ENCODE measurements at places on chromosomes 4 and X.

GRCh38 chr4:140059159-140059558 is 94.8 kb downstream of the MAML3 start:
- no peak for DNase-seq

DNA sequence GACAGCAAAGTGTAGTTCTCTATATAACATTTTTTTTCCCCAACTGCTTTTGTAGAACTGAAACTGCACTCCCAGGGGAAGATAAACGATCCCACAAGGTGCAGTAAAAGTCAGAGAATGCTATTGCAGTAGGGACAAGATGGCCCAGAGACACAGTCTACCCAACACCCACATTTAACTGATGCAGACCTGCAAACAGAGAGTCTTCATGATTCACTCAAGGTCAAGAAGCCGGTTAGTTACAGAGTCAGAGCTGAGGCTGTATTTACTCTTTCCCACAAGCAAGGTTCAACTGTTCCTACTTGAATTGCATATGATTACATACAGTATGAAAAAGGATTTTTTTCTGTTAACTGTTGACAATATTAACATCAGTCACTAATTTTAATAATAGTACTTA is 654.6 kb downstream of the IL1RAPL1 start:
- DNase-seq = no peak

GRCh38 chrX:15761564-15762191 is 23.6 kb downstream of the CA5B start:
- no peak for DNase-seq

DNA sequence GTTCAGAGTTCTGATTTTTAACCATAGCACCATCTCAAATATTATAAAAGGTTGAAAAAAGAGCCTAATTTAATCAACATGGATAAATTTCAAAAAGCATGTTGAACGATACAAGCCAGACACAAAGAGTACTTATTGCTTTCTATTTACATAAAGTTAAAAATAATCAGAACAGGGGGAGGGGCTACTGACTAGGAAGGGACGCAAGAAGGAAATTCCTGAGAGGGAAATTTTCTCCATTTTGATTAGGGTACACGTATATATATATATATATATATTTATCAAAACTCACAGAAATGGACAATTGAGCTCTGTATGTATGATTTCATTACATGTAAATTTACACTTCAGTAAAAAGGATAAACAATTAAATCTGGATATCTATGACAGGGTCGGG is 482 bp upstream of the MBTPS2 start:
- DNase-seq = no peak

DNA sequence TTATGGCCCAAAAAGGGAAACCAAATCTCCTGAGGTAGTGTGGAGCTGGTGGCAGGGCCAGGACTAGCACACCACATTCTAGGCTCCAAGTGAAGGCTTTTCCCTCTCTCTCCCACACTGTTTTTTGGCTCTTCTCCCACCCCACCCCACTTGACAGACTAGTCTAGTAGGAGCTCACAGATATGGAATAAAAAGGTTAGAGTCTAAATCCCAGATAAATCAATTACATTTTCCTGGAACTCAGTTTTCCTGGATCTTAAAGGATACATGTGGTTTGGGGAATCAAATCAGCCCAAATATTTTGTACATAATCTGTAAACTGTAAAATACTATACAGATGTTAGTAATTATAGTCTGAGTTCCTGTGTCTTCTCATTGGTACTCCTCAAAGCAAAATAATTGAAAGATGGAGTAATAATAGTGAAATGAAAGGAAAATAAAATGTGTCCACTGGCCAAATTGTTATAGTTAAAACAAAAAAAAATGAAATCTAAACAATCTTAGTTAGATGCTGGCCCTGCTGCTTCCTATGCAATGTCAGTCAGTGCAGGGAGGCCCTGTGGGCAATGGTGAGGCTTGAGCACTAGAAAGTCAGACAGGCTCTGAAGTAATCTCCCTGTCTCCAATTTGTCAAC is 370.4 kb upstream of the CPEB2 start:
- no peak for DNase-seq

- DNase-seq = no peak
These were observed 42.1 kb downstream of the NEIL3 start for GRCh38 chr4:177351622-177352244.

- no peak for DNase-seq
These were observed 122.0 kb downstream of the CORIN start for GRCh38 chr4:47715716-47716416.

GRCh38 chr4:152164561-152164960 is 371.3 kb downstream of the FBXW7 start:
- DNase-seq = no peak

DNA sequence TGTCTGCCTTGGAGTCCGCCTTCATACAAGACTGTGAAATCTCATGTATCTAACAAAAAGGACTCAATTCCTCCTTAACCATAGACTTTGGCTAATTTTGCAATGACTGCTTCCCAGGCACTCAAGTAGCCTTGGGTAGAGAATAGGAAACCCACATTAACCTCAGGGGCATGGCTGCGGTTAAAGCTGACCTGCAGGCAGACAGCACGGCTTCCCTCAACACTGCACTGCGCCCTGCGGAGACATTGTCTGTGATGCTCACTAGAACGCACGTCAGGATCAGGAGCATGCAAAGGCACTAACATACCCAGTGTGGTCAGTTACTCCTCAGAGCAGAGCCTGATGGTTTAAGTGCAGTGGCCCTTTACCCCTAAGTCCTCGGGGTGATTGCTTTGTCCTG is 10.3 kb upstream of the GPR143 start:
- DNase-seq = no peak
